ENCODE measurements at places on chromosomes 2 and 18.

DNA sequence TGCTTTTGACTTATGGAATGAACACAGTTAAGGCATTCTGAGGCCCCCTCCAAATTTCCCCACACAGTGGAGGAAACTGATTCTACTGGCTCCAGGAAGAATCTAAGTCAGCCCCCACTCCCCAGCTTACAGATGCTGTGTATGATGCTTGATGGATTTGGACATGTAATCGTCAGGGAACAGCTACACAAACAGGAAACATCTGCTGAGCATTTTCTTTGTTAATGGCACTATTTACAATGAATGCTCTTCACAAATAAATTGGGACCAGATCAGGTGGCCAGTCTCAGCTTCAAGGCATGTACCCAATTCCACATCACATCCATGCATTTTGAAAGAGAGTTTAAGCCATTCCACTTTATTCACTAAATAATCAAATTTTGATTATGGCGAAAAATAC is 562.3 kb downstream of the SOX11 start:
- peak; percentile 91 for DNase-seq

- DNase-seq, result no peak
Observed at GRCh38 chr2:84959566-84960506, 11.1 kb upstream of the KCMF1 start.

DNA sequence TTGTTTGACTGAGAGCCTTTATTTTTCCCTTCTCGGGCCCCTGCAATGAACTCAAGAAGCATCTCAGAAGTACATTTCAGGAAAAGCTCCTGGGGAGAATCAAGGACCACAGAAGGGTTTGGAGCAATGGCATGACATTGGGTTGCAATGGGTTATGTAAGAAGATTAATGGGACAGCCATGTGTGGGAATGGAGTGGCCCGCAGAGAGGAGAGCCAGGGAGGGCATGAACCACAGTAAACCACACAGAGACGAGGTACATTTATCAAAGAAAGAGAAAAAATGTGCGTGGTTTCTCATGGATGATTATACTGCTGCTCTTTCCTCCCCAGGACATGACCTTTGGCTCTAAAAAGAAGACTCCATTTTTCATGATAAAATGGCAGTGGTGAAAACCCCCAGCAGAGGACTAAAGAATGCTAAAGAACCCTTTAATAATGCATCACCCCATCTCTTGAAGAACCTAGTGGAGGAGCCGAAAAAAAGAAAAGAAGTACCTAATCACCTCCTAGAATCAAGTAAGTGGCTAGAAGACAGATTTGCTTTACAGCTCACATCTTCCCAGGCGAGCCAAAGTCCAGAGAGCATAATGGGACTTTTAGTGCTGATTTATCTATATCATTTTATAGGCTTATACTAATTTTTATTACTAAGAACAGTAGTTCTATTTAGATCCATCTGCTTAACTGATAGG is 1.7 kb downstream of the CFAP221 start:
- no peak for DNase-seq

DNA sequence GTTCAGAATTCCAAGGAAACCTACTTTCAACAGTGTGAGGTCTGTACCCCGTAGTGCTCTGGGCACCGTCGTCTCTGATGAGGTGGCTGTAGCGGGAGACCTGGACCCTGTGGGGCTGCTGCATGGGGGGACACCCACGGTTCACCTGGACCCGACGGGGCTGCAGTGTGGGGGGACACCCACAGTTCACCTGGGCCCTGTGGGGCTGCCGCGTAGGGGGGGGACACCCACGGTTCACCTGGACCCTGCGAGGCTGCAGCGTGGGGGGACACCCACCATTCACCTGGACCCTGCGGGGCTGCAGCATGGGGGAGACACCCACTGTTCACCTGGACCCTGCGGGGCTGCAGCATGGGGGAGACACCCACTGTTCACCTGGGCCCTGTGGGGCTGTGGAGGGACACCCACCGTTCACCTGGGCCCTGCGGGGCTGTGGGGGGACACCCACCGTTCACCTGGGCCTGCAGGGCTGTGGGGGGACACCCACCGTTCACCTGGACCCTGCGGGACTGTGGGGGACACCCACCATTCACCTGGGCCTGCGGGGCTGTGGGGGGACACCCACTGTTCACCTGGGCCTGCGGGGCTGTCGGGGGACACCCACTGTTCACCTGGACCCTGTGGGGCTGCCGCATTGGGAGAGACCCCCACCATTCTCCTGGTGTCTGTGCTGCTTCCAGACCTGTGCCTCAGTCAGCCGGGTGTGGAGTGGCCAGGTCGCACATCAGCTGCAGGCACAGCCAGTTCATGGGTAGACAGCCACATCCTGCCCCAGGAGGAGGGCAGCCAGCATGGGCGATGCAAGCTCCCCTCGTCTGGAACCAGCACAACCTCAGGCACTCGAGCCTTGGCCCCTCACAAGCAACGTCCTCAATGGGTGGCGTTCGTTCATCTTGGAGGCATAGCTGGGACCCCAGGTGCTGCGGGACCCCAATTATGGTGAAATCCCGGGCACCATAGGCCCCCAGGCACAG is 114.5 kb downstream of the TMEM18 start:
- DNase-seq, result no peak

DNA sequence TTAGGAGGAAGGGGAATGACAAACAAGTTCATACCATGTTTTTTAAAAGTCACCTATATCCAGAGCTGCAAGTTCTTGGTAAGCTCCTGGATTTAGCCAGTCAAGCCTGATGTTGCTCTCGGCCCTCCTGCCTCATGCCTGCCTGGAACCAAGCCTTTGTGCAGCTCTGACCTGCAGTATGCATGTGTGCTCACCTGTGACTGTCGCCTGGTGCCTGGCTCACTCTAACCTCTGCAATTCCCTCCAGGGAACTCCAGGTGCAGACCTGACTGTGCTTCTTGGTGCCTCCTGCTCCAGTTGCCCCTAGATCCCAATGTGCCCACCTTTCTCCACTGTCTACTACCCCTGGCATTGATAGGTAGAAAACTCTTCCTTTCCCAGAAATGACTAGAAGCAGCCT is 85.1 kb upstream of the ZBTB14 start:
- DNase-seq, result no peak

DNA sequence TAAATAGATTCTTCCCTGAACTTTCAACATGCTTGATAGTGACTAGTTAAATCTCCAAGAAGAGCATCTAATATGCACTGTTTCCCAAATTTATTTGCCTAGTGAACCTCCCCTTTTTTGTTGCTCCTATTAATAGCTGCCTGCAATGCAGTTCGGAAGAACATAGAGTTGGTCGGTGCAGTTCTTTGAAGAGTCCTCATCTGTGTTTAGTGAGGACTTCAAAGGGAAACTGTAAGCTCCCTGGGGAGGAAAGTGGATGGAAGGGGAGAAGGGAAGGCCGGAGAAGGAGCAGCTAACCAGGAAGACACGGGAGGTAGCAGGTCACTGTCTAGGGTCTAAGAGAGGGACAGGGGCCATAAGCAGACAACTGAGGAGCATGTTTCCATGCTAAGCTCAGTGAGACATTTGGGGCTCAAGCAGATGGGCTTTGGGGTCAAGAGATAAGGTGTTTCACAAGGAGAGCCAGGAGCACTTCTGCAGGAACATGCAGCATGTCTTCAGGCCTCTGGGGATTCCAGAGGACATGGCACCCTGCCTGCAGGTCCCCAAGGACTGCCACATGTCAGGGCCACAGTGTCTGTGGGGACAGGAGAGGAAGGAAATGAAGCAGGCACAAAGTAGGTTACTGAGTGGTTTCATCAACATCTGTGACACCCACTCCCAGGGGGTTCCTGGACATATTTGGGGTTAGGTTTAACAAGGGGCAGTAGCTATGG is 48.7 kb upstream of the ANXA4 start:
- DNase-seq, result no peak

GRCh38 chr18:30446605-30447004 is 595.9 kb downstream of the DSC3 start:
- DNase-seq, result no peak

DNA sequence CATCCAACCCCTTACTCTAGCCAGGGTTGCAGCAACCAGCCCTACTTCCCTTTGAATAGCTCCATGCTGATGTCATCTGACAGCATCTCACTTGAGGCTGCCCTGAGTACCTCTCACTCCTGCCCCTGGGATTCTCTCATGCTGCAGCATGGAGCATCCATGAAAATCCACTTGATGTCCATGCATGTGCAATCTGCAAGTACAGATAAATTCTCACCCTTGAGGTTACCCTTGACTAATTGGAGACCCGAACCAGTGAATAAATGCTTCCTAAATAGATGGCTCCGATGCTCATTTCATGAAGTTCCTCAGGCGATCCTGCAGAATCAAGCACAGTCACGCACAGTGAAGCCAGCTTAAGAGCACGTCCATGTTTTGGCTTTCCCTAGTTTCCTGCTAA is 298.3 kb downstream of the RBM43 start:
- DNase-seq, result no peak

GRCh38 chr2:147433822-147434221 is 411.0 kb upstream of the ACVR2A start:
- DNase-seq, result no peak

GRCh38 chr2:188966079-188966571 is 8.0 kb upstream of the COL3A1 start:
- DNase-seq, result no peak

DNA sequence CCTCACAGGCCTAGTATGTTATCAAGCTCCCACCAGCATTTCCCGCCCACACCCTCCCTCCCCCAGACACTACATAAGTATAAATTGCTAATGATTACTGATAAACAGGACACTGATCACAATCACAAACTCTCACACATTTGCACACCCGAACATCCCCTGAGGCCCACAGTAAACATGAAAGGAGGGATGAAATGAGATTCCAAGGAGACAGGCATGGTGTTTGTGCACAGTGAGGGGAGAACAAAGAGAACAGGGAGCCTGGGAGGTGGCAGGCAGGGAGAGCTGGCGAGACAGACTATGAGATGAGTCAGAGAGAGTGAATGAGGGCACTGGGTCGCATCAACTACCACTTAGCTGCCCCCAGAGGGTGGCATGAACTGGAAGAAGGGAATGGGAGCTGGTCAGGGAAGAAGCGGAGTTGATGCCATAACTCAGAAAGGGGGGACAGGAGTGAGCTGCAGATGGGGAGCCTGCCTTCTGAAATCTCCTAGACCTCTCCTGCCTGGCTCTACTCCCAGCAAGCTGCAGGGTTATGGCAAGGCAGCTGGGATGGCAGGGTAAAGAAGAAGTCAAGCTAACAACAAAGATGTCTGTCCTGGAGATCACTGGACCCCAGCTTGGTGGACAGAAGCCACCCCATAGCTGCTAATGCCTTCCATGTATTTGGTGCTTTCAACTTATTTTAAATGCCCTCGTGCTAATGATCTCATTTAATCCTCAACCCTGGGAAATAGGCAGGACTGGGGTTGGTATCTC is 5.1 kb downstream of the KIF3C start:
- DNase-seq, result no peak

GRCh38 chr2:85605406-85606115 is 3.1 kb upstream of the TMEM150A start:
- no peak for DNase-seq

DNA sequence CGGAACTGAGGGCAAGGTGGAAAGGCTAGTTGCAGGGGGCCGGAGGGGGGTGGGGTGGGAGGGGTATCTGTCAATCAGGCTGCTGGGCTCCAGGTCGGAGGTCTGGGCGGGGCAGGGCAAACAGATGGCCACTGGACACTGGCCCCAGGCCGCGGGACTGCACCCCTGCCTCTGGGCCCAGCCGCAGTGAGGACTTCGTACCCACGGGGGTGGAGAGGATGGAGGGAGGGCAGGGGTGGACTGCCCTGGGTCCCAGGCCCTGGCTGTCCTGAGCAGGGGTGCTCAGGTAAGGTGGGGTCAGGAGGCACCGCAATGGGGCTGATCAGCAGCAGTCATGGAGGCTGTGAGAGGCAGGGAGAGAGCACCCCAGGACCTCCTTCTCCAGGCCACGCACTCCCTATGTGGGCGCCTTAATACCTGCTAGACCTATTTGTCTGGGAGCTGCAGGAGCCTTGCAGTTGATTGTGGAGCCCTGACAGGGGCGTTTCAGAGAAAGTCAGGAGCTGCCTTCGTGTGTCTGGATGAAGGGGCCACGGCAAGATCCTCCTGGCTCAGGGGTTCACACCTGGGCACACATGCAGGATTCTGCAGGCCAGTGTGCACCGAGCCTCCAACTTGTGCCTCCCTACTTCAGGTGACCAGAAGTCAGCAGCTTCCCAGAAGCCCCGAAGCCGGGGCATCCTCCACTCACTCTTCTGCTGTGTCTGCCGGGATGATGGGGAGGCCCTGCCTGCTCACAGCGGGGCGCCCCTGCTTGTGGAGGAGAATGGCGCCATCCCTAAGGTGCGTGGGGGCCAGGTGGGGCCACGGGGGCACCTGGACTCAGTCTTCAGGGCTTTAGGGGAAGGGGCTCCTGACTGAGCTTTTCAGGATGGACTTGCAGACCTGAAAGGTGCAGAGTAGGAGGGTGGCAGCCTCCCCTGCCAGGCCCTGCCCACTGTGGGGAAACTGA is 1.5 kb downstream of the CTDSP1 start:
- DNase-seq, result no peak

DNA sequence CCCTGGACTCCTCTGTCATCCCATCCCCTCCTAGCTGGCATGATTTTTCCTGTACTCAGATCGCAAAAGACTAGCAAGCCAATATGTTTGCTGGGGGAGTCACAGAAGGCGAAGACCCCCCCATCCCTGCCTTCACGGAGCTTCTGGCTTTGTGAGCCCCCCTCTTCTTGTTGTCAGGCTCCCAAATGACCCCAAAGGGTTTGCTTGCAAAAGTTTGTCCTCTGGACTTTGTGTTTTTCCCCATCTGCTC is 169.9 kb downstream of the SMAD7 start:
- DNase-seq, result no peak

DNA sequence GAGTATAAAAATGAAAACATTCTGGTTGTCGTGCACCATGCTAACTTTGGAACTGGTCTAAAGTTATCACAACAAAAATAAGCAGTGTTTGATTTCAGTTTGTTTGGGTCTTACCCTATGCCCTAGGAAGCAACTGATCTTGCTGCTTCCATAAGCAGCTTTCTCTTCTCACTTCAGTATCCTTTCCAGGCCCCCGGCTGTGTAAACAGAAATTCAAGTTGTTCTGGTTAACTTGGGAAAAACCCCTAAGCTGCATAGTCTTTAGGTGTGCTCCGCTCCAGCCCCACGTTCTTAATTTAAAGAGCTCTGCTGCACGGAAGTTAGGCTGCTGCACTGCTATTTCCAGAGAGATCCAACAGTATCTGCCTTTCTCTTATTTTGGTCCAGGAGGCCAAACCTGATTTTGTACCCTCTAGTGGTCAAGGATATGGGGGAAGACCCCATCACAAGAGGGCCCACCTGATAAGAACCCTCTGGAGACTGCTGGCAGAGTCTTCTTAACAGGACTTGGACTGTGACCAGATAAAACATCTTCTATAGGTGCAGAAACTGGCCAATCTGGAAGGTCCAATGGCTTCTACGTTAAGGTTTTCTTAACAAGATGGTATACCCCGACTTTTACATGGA is 69.1 kb downstream of the FEZ2 start:
- no peak for DNase-seq

- no peak for DNase-seq
Observed at GRCh38 chr2:203225423-203226039, 13.3 kb upstream of the CYP20A1 start.

Data from SHP77 (cell line).